Lower lobe of right lung (tissue), 2 donors: ENCODE measurements at places on chromosomes 16 and 17. TPM values are rescaled to one million over a fixed set of nuclear protein-coding genes. Genes with fewer than 3 reads are reported as not detected.

- H3K36me3 ChIP-seq = peaks cover 16% of the 10 kb centered on the region
- H3K27ac ChIP-seq = no peak overlapping the region
- DNase-seq = no peak
- H3K4me1 ChIP-seq = peaks cover 30% of the 10 kb centered on the region
These were observed 76.4 kb upstream of the C17orf78 start for GRCh38 chr17:37299257-37299980.

DNA sequence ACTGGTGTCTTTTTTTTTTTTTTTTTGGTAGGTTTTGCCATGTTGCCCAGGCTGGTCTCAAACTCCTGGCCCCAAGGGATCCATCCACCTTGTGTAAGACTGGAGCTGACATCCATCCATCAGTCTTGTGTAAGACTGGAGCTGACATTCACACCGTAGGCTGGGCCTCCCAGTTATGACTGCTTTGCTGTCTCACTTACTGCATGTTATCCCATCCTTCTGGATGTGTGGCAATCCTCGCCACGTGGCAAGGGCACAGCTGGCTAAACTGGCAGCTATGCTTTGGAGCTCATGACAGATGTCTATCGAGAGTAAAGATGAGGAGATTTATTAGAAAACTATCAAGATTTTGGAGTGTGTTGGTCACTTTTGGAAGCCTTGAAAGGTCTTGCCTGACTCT is 115.1 kb downstream of the ABCA8 start:
- no peak for DNase-seq
- H3K4me3 ChIP-seq = no peak overlapping the region
- H3K27me3 ChIP-seq = no peaks in the 10 kb centered on the region
- H3K27ac ChIP-seq = no peak overlapping the region
- H3K36me3 ChIP-seq = no peaks in the 10 kb centered on the region
- no peaks in the 10 kb centered on the region for H3K4me1 ChIP-seq

GRCh38 chr16:54862529-54862928 is 68.1 kb upstream of the IRX5 start:
- H3K36me3 ChIP-seq = no peaks in the 10 kb centered on the region
- H3K27me3 ChIP-seq = no peaks in the 10 kb centered on the region
- DNase-seq = no peak
- no peak overlapping the region for H3K27ac ChIP-seq
- no peak overlapping the region for H3K4me3 ChIP-seq

- peaks cover 6% of the 10 kb centered on the region for H3K27me3 ChIP-seq
- no peak for DNase-seq
- H3K36me3 ChIP-seq = peaks cover 44% of the 10 kb centered on the region
- H3K27ac ChIP-seq = no peak overlapping the region
- no peak overlapping the region for H3K4me3 ChIP-seq
These were observed 3.5 kb downstream of the PABPN1L start for GRCh38 chr16:88862968-88863367.

DNA sequence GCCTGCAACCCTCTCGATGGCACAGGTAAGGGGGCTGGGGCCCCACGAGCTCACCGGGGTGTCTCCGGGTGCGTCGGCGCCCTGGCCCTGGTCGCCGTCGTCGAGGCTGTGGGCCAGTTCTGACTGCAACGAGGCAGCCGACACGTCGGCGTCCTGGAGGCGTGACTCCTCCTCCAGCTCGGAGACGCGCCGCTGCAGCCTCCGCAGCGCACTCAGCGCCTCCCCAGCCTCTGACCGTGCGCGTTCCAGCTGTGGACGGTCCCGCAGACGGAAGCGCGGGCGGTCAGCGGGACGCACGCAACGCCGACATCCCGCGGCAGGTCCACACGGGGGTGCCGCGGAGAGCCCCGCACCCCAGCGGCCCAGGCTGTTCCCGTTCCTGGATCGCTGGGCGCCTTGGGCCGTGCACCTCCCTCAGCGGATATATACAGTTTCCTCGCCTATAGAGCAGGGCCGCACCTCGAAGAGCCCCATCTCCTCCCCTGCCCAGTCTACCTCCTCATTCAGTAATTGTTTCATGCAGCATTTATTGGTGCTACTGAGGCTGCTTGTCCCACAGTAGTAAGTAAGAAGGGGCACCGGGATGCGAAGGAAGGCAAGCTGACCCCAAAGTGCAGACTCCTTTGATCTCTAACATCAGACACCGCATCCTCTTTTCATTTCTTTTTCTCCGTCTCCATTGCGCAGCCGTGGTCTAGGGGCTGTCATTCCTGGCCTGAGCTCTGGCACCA is 5.8 kb downstream of the THOC6 start:
- H3K27me3 ChIP-seq = peaks cover 56% of the 10 kb centered on the region
- DNase-seq = no peak
- no peak overlapping the region for H3K27ac ChIP-seq

- H3K27ac ChIP-seq = peak within 1 kb of the TSS; percentile 98
- peak within 1 kb of the TSS; percentile 74 for H3K4me3 ChIP-seq
- H3K4me1 ChIP-seq = peaks cover 44% of the 10 kb centered on the region
- H3K27me3 ChIP-seq = no peaks in the 10 kb centered on the region
These were observed at the start of gene BAHCC1 for GRCh38 chr17:81394921-81395599. Gene BAHCC1 (plus strand): TSS chr17:81395457. CDS start chr17:81399740, 4,283 bp downstream.

GRCh38 chr16:57773019-57773418 is 29.3 kb downstream of the KIFC3 start:
- no peak overlapping the region for H3K4me3 ChIP-seq
- no peak for DNase-seq
- H3K4me1 ChIP-seq = no peaks in the 10 kb centered on the region
- H3K27ac ChIP-seq = no peak overlapping the region

LITAFD gene
- not detected for total RNA-seq

- peaks cover 8% of the 10 kb centered on the region for H3K27me3 ChIP-seq
- H3K36me3 ChIP-seq = no peaks in the 10 kb centered on the region
- H3K4me3 ChIP-seq = no peak overlapping the region
- DNase-seq = no peak
These were observed 2.9 kb downstream of the WFIKKN2 start for GRCh38 chr17:50837980-50838954.

- no peaks in the 10 kb centered on the region for H3K4me1 ChIP-seq
- H3K27ac ChIP-seq = no peak overlapping the region
- H3K36me3 ChIP-seq = no peaks in the 10 kb centered on the region
- DNase-seq = no peak
- H3K4me3 ChIP-seq = no peak overlapping the region
These were observed 70.3 kb upstream of the NOL11 start for GRCh38 chr17:67647482-67647881.

SLC16A6 gene
- 7.5 TPM for total RNA-seq

DNA sequence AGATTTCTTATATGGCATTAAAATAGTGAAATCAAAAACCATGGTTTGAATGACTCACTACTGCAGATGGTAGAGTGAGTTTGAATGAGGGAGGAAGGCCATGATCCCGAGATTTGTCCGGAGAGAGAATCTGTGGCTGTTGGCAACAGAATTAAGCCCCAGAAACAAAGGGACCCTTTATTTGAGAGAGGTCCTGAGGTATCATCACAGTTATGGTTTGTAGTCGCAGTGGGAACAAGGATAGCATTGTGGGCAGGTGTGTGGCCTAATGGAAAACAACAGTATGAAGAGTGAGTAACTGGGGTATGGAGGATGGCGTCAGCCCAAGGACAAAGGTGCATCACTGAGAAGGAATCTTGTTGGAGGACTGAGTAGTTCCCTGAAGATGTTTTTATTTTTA is 8.5 kb upstream of the ZFP3 start:
- no peak for DNase-seq
- H3K36me3 ChIP-seq = no peaks in the 10 kb centered on the region
- H3K27me3 ChIP-seq = no peaks in the 10 kb centered on the region
- no peak overlapping the region for H3K4me3 ChIP-seq
- H3K4me1 ChIP-seq = no peaks in the 10 kb centered on the region

- H3K27me3 ChIP-seq = no peaks in the 10 kb centered on the region
- no peak overlapping the region for H3K27ac ChIP-seq
- H3K4me1 ChIP-seq = no peaks in the 10 kb centered on the region
- H3K36me3 ChIP-seq = peaks cover 5% of the 10 kb centered on the region
- H3K4me3 ChIP-seq = no peak overlapping the region
These were observed 81.6 kb upstream of the CACNG3 start for GRCh38 chr16:24174504-24174903.

C17orf50 gene
- total RNA-seq = not detected

GRCh38 chr17:17376362-17376761 is 73.2 kb downstream of the NT5M start:
- no peaks in the 10 kb centered on the region for H3K36me3 ChIP-seq
- peak overlapping the region; percentile 69 for H3K27ac ChIP-seq
- H3K27me3 ChIP-seq = no peaks in the 10 kb centered on the region
- no peak overlapping the region for H3K4me3 ChIP-seq

DNA sequence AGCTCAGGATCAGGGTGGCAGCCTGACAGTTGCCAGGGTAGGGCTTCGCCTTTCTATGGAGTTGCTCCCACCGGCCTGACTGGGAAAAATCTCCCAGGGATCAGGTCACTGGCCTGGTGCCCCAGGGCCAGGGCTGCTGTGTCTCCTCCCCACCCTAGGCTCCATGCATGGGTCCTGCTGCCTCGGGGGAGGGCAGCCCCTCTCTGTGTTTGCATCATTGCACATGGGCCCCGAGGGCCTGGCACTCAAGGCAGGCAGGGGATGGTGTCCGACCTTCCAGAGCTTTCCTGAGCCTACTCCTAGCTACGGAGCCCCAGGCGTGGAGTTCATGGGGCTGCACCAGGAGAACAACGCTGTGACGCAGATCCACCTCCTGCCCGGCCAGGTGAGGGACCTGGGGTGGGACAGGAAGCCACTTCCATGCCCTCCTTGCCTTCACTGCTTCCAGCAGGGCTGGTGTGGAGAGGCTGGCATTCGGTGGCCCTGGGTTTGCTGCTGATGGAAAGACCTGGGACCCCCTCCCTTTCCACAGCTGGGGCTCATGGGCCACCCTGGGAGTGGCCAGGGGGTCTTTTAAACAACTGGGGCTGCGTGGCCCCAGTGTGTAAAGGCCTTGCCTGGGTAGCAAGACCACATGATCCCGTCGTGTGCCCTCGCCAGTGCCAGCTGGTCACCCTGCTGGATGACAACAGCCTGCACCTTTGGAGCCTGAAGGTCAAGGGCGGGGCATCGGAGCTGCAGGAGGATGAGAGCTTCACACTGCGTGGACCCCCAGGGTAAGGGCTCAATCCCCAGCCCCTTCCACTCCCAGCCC is 29.5 kb upstream of the MYO15B start:
- H3K27me3 ChIP-seq = no peaks in the 10 kb centered on the region
- H3K4me3 ChIP-seq = no peak overlapping the region
- peaks cover 13% of the 10 kb centered on the region for H3K36me3 ChIP-seq
- no peak for DNase-seq
- H3K4me1 ChIP-seq = peaks cover 21% of the 10 kb centered on the region

GRCh38 chr17:76685846-76686245 is 24.9 kb downstream of the MXRA7 start:
- no peaks in the 10 kb centered on the region for H3K27me3 ChIP-seq
- no peak for DNase-seq
- H3K36me3 ChIP-seq = peaks cover 34% of the 10 kb centered on the region
- no peak overlapping the region for H3K27ac ChIP-seq
- H3K4me1 ChIP-seq = peaks cover 47% of the 10 kb centered on the region

GRCh38 chr17:60641810-60642220 is 35.8 kb upstream of the BCAS3 start:
- H3K27me3 ChIP-seq = no peaks in the 10 kb centered on the region
- no peak overlapping the region for H3K4me3 ChIP-seq
- H3K36me3 ChIP-seq = peaks cover 38% of the 10 kb centered on the region
- peaks cover 14% of the 10 kb centered on the region for H3K4me1 ChIP-seq

SHISA6 gene
- 0.44 TPM for total RNA-seq

GRCh38 chr16:505479-506245 is 21.9 kb upstream of the CAPN15 start:
- no peaks in the 10 kb centered on the region for H3K4me1 ChIP-seq
- no peak overlapping the region for H3K27ac ChIP-seq
- peaks cover 24% of the 10 kb centered on the region for H3K36me3 ChIP-seq
- no peak overlapping the region for H3K4me3 ChIP-seq
- no peak for DNase-seq
- H3K27me3 ChIP-seq = no peaks in the 10 kb centered on the region

DNA sequence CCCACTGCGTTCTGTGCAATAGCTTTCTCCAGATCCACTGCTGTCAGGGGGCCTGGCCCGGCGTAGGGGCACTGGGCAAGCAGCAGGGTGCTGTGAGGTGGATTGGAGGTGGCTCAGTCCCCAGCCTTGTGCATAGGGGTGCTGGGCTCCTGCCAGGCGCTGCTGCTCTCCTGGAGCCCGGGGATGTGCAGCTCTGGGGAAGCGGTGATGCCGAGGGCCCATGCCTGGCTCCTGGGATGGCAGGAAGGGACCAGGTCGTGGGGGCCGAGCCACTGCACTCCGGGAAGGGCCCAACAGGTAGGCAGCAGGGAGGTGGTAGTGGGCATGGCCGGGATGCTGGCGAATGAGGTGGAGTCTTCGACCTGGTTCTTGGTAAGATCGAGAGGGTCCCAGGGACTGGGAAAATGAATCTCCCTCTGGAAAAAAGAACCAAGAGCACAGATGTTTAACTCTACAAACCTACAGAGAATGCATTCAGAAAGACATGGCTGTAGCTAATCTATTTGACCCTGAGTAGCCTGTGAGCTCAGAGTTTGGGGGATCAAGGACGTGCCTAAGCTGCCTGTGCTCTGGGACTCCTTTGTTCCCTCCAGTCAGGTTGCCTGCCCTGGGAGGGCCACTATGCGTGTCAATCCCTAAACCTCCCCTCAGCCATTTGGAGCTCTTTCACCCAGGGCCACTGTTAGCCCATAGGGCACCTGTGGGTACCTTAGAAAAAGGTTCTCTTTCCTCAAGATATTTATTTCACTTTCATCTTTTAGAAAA is 6.6 kb upstream of the SUPT4H1 start:
- no peak for DNase-seq
- no peaks in the 10 kb centered on the region for H3K27me3 ChIP-seq
- H3K36me3 ChIP-seq = peaks cover 41% of the 10 kb centered on the region
- no peak overlapping the region for H3K4me3 ChIP-seq

- H3K4me1 ChIP-seq = no peaks in the 10 kb centered on the region
- H3K27me3 ChIP-seq = no peaks in the 10 kb centered on the region
- no peak overlapping the region for H3K4me3 ChIP-seq
- DNase-seq = peak; percentile 37
- peaks cover 11% of the 10 kb centered on the region for H3K36me3 ChIP-seq
- H3K27ac ChIP-seq = no peak overlapping the region
These were observed 60.1 kb downstream of the TBC1D16 start for GRCh38 chr17:79975498-79976134.

GRCh38 chr17:44117351-44117750 is 6.1 kb downstream of the HDAC5 start:
- H3K36me3 ChIP-seq = peaks cover 34% of the 10 kb centered on the region
- DNase-seq = no peak
- H3K4me3 ChIP-seq = no peak overlapping the region
- H3K27ac ChIP-seq = no peak overlapping the region

DNA sequence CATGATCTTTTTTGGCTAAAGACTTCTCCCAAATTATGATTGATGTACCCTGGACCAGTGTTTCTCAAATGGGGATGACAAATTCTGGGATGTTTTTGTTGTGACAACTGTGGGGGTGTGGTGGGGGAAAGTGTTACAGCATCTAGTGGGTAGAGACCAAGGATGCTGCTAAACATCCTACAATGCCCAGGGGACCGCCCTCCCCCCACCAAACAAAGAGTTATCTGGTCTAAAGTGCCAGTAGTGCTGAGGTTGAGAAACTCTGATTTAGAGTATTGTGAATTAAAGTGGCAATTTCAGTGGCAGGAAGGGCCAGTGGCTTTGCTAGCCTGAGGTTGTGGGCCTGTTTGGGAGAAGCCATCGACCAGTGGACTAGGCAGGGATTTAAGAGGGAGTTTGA is 33.3 kb downstream of the SLC47A2 start:
- H3K4me1 ChIP-seq = no peaks in the 10 kb centered on the region
- H3K4me3 ChIP-seq = no peak overlapping the region
- H3K27me3 ChIP-seq = no peaks in the 10 kb centered on the region
- DNase-seq = no peak
- no peak overlapping the region for H3K27ac ChIP-seq
- H3K36me3 ChIP-seq = peaks cover 15% of the 10 kb centered on the region
